ENCODE measurements at places on chromosomes 5 and 9.

GRCh38 chr9:103902263-103902662, 191.8 kb upstream of the SMC2 start:
- DNase-seq, result no peak

DNA sequence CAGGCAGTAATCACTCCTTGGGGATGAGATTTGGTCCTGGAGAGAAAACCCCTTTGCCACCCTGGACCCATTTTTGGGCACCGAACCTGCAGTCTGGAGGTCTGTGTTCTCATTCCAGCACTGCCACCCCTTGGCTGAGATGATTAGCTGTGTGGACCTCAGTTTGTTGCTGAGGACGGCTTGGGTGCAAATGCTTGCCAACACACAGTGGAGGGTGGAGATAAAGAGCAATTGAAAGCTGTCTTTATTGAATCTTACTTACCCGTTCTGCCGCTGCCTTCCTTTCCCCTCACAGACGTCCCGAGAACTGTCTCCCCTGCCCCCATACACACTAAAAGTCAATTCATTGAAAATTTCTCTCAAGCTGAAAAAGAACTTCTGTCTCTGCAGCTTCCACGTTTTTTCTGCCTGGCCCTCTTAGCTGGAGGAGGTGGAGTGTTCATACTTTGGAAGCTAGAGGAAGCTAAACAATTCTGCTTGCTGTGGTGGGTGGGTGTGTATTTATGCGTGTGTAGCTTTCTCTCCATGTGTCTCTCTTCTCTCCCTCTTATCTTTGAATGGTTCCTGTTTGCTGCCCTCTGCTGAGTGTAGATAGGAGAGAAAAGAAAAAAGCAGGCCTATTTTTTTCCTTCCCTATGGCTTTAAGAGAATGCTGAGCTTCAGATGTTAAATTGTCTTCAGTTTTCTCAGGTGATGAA, 6.6 kb downstream of the GALNT10 start:
- no peak for DNase-seq

DNA sequence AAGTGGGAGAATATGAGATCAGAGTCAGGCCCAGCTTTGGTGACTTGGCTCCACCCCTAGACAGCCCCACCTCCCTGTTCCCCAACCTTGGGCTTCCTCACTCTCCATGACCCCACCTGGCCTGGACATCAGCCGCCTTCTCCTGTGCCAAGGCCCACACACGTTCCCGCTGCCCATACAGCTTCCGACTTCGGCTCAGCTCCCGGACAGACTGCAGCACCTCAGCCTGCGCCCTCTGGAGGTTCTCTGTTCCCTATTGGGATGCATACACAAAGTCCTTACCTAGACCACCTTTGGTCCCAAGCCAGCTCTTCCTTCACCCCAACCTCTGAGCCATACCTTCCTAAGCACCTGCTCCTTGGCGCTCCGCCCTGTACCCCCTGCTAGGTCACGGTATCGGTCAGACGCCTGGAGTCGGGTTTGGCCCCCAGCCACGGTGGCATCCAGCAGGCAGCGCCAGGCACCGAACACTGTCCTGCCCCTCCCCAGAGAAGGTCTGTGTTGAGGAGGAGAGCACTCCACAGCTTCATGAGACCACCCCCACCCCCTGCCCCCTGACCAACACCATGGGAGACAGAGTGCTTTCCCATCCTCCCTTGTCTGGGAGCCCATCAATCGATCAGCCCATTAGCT, 2.0 kb downstream of the FCHSD1 start:
- no peak for DNase-seq

- no peak for DNase-seq
Measured at GRCh38 chr9:110807956-110808598, 139.5 kb downstream of the MUSK start.

DNA sequence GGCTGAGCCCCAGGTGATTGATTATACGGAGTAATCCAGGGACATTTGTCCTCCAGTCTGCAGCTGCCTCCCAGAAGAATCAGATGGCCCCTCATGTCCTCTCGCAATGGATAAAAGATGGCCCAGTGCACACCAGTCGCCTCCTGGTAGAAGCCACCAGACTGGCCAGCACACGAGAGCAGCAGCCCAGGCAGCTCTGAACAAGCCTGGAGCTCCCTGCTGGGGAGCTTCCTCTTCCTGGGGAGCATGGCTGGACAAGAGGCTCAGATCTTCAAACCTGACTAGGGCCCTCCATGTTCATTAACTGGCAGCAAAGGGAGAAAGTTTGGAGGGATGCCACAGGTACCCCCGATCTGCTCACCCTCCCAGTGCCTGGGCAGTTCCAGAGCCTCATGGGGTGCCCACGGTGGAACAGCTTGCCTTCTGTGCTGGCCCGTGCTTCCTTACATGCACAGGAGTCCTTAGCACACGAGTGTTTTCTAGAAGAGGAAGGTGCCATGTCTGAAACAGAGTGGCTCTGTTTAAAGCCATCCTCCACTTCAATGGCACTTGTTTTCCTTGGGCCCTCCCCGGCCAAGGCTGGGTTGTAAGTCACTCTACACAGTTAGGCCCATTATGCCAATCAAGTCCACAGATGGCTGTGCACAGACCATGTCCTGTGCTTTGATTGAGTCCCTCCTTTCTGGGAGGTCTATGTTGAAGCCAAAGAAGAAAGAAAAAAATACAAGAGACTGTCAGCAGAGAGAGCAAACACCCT, 75.6 kb downstream of the PRRT1B start:
- DNase-seq, result no peak

GRCh38 chr5:34835664-34836063, 3.3 kb upstream of the TTC23L start:
- DNase-seq, result no peak

GRCh38 chr9:6113312-6113711, 97.9 kb upstream of the RANBP6 start:
- no peak for DNase-seq

GRCh38 chr5:90981821-90982220, 401.3 kb downstream of the ARRDC3 start:
- no peak for DNase-seq

- DNase-seq, result no peak
Measured at GRCh38 chr5:176788091-176788490, 22.3 kb upstream of the UNC5A start.

DNA sequence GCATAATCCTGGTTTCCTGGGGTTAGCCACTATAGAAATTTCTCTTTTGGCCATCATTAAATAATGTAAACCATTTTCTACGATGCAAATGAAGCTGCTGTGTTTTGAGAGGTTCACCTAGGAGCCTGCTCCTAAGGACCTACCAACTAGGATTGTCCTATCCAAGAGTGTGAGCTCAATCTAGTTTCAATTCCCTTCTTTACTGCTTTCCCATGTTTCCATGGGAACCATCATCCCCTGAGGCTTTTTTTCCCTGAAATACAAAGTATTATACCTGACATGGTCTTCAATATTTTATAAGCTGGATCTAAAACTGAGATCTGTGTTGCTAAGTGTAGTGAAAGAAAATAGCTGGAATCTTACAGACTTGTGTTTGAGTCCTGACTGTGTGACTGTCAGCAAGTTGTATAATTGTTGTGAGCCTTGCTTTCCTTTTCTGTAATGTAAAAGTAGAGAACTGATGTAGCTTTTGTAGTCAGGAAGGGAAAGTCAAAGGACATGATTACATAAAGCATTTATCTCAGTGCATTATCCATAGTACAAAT, 453.2 kb downstream of the PRR16 start:
- DNase-seq, result no peak

DNA sequence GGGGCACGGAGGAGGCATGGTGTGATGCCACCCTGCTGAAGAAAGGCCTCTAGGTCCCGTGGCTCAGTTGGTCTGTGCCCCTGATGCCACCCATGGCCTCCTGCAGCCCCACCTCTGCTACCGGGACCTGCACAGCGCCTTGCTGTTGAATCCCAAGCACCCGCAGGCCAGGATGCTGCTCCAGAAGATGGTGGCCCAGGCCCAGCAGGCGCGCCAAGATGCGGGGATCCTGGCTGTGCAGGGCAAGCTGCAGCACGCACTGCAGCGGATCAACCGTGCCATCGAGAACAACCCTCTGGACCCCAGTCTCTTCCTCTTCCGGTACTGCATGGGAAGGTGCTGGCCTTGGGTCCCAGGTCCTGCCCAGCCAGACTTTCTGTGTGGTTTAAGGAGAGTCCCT, 7.1 kb downstream of the TTC16 start:
- no peak for DNase-seq

DNA sequence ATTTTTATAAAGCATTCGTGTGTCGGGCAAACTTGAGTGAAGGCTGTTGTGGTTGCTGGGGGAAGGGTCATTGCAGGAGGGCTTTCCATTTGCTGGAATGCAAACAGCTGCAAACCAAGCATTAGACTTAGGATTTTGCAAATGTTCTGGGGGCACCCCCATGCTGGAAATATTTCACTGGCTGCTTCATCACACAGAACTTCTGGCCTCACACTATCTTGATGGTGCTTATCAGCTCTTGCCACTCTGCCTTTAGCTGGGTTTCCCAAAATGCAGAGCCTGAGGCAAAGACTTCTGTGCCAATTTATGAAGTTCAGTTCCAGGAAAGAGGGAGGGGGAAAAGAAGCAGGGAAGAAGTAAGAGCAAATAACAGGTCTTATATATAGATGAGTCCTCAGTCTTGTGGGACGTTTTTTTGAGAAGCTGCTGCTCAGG, 8.6 kb upstream of the COL15A1 start:
- peak; percentile 17 for DNase-seq

DNA sequence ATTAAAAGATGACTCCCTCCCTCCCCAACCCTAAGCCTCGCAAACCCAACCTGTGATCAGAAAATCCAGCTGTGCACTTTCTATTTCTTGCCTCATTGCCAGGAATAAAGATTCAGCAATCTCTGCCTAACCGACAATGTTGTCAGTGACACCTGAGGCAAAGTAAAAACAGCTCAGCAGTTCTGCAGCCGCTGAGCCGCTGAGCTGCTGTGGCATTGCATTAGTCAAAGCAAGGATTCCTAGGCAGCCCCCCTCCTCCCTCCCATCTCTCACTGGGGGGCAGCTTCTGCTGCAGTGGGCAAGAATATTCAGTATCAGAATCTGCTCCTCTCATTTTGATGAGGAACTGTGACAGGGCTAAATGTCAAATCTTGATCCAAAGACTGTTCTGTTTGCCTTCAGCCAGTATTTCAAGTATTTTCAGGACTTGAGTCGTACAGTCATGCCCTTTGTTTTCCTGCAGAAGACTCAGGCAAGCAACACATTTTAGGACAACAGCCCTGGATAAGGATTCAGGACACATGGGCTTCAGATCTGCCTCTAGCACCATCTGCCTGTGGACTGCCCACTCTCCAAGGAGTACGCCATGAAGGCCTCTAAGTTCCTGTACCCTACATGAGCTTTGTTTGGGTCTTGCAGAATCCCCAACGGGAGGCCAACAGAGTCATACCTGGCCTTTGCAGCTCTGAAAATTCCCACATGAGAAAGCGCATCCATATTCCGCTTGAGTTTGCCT, 41.1 kb upstream of the DAP start:
- no peak for DNase-seq
